ENCODE measurements at places on chromosomes 11 and 22.

- DNase-seq = no peak
Observed at GRCh38 chr22:27397954-27398342, 403.6 kb downstream of the MN1 start.

DNA sequence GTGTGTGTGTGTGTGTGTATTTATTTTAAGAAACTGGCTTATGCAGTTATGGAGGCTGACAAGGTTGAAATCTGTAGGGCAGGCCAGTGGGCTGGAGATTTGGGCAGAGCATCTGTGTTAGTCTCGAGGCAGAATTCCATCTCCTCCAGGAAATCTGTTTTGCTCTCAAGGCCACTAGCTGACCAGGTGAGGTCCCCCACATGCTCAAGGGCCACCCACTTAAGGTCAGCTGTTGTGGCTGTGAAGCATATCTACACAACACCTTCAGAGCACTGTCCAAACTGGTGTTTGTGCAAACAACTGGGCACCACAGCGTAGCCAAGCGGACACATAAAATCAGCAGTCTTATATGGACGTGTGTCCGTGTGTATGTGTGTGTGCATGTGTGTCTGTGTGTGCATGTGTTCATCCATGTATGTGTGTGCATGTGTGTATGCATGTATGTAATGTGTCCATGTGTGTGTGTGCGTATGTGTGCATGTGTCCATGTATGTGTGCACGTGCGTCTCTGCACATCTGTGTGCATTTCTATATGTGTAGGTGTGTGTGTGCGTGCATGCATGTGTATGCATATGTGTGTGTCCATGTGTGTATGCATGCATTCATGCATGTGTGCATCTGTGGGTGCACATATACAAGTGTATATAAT lies 400.9 kb downstream of the BRD1 start:
- no peak for DNase-seq

GRCh38 chr22:35538801-35539321 lies 1.8 kb upstream of the RASD2 start:
- DNase-seq = peak; percentile 38

- no peak for DNase-seq
Observed at GRCh38 chr11:1153105-1153950, 4.4 kb upstream of the MUC5AC start.

DNA sequence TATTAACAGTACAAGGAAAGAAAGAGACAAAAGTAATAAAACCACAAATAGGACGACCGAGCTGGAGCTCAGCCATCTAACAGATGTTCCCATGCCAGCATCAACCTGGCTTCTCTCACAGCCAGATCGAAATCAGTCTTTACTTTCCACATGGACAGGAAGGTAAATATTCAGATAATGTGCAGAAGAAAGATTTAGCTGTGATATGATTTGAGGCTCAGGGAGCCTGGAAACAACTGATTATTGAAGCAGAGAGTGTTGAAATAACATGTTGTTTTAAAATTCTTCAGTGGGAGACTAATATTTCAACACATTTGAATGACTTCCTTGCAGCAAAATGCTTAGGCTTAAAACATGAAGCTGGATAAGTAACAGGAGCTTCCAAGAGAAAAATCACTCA lies 546.8 kb downstream of the ETS1 start:
- no peak for DNase-seq

- no peak for DNase-seq
Observed at GRCh38 chr11:125001079-125001778, 47.2 kb downstream of the CCDC15 start.

- no peak for DNase-seq
Observed at GRCh38 chr11:23313001-23313400, 452.7 kb upstream of the CCDC179 start.

DNA sequence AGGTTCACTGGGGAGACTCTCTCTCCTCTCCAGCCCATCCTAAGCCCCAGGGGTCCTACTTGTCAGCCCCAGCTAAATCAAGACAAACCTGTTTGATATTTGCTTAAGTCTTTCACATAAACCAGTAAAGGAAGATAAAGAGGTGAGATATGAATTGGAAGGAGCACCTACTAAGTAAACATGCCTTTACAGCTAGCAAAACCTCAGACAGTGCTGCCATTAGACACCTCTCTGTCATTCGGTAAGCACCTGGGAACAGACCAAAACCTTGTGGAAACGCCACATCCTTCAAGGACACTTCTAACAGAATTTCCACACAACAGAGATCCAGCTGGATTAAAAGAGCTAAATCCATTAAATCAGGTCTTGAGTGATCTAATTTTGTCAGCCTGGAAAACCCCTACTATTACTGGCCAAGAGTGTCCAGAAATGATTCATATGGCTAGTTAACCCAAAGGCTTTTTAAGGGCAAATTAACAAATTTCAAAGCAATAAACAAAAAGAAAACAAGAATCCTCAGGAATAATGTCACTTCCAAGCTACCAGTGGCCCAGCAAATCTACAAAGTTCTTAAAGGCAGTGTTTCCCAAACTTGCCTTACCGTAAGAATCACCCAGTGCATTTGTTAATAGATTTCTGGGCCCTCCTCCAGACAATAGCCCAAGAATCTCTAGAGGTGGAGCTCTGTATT lies 2.4 kb downstream of the VPS37C start:
- no peak for DNase-seq

DNA sequence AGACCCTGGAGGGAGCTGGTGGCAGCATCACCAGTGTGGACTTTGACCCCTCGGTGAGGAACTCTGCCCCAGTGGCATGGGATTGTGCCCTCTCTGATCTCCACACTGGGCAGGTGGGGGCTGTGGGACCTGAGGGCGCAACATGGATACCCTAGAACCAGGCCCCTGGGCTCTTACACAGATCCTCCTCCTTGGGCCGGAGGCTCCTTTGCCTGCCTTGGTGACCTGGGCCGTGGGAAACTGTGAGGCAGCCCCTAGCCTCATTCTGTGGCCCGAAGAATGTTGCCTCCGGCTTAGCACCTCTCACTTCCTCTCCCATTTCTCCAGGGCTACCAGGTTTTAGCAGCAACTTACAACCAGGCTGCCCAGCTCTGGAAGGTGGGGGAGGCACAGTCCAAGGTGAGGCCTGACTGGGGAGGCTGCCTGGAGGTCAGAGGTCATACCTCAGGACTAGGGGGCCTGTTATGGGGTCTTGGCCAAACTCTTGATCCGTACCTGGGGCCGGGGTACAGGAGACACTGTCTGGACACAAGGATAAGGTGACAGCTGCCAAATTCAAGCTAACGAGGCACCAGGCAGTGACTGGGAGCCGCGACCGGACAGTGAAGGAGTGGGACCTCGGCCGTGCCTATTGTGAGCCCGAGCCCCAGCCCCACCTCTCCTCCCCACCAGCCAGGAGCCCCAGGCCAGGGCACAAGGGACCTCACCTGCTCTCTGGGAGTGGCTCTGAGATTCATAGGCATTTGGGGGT lies 12.2 kb downstream of the ATG16L2 start:
- no peak for DNase-seq

GRCh38 chr11:123995119-123995518 lies at the start of gene OR10G6:
Gene OR10G6, minus strand, starts transcription at chr11:123995161. Its CDS starts 0 bp downstream, at chr11:123995161.
- no peak for DNase-seq

DNA sequence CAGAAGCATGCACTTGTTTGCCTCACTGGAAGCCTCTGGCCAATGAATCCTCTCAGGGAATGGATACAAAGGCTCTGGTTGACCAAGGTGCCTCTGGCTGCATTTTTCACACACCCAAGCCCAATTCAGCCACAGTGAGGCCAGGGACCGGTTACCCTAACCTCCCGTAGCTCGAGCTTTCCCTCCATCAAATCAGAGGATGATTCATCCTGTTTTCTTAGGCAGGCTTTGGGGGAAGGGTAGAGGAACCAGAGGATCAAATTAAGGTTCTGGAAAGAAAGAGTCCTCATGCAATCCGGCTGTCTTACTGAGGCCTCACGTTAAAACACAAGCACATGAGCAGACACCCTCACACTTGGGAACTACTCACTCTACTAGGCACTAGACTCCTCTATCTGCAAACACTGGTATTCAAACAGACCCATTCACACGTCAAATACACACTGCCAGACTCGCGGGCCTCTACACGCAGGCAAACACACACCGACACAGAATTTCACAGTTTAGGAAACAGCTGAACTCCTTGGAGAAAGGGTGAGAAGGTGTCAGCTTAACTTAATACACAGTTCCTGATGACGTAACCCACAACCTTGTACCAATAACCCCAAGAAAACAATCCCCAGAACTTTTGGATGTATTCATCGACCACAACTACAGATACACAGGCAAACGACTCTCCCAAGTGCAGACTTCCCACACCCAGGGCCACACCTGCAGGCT lies 12.4 kb downstream of the NRXN2 start:
- DNase-seq = no peak

- DNase-seq = peak; percentile 51
Observed at GRCh38 chr22:28829358-28830181, 29.2 kb upstream of the XBP1 start.

DNA sequence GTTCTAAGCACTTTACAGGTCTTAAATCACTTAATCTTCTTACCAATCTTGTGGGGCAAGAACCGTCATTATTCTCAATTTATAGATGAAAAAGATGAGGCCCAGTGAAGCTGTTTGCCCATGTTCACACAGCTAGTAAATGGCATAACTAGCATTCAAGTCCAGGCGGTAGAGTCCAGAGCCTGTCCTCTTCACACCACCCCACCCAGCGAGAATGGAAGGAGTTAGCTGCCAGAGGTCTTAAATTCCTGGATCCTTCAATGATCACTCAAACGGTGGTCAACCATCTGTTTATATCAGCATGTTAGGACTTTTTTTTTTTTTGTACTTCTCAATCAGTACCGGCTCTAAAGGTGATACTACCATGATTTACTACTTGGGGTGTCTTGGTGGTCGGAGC lies 43.3 kb downstream of the PARVA start:
- DNase-seq = no peak

GRCh38 chr11:7538031-7538430 lies 24.2 kb downstream of the PPFIBP2 start:
- DNase-seq = peak; percentile 6

DNA sequence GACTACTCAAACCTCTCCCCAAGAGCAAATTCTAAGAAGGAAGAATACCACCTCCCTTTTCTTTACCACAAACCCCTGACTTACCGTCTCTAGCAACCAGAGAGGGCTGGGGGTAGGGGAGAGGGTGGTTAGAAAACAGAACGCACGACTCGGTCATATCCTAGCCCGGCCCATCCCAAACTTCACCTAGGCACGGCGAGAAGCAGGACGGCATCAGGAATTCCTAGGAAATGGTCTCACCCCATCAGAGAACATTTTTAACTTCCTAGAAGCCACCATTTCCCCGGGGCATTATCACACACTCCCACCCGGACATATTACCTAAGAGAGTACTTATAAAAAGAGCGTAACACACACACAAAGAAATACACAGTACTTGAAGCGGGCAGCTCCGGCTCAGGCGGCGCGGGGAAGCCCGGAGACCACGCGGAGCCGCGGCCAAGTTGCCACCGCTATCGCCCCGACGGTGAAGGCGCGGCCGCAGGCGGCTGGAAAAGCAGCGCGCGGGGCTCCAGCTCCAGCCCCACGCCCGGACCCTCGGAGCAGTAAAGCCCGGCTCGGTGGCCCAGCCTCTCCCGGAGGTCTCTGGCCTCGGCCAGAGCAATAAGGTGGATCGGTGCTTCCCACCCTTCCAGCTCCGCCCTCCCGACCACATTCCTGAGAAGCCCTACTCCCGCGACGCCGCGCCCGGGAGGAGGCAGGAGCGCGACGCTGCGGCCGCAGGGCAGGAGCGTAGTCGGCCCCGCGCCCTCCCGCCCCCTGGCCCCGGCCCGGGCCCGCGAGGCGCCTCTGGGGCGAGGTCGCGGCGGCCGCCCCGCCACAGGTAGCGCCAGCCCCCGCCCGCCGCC lies 878 bp downstream of the RRAS2 start:
- no peak for DNase-seq

DNA sequence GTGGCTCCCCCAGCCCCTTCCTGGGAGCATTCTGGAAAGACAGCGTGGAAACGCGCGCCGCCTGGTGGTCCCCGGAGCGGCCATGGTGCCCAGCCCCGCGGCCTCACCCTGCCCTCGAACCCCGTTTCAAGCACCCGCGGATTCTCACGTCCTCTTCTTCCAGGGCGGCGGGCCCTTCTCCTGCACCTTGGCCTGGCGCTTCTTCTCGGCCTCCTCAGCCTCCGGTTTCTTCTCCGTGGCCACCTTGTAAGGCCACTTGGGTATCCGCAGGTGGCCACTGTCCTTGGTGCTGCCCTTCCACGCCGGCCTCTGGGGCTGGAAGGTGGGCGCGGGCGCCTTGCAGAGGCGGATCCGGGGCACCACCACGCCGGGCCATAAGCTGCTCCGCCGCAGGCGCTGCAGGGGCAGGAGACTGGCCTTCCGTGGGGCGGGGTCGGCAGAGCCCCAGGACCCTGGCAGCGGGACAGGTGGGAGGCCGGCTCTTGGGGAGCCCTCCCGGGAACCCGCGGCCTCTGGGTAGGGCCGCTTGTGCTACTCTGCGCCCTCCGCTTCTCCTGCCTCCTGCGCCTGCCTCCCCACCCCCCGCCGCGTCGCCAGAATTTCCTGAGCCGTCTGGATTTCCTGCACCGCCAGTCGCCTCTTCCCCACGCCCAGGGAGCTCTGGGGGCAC lies 83.4 kb downstream of the TRIM51G start:
- no peak for DNase-seq

GRCh38 chr11:78010304-78010703 lies 12.8 kb downstream of the KCTD14 start:
- no peak for DNase-seq

DNA sequence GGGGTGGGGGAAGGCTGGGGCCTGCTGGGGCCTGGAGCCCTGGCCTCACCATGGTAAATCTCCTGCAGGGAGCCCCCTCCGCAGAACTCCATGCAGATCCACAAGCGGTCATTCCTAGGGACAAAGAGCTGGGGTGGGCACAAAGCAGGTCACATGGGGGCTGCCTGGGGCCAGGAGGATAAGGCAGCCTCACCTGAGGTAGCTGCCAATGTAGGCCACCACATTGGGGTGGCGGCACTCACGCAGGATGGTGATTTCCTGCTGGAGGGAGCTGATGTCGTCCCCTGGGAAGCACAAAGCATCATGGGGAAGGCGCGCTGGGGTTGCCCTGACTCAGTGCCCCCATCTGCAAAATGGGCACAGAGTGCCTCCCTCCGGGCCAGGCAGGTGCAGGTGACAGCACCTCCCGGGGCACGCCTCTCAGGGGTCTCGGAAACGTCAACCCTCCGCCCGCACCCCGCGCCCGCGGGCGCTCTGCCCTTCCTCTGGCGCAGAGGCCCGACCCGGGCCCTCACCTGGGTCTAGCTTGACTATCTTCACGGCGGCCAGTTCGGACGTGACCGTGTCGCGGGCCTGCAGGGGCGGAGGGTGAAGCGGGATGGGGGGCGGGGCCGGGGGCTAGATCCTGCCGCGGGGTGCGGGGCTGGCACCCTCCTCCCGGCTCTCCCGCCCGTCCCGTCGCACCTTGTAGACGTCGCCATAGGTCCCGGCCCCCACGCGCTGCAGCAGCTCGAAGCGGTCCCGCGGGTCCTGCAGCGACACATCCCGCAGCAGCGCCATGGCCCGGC lies 450 bp downstream of the MAP4K2 start:
- DNase-seq = peak; percentile 41

DNA sequence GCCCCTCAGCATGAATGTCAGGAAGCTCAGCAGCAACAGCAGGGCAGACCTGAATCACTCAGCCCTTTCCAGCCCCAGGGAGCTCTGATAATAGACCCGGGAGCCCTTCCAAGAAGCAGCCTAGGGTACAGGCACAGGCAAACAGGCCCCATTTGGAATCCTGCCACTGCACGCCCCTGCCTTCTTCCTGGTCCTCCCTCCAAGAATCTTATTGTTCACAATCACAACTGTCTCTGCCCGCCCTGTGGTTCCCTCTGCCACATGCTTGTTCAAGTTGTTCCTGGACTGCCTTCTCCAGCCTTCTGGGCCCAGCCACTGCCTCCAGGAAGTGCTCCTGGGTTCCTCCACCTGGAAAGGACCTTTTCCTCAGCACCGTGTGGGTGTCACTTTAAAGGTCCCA lies 54.6 kb downstream of the LRRC32 start:
- no peak for DNase-seq
